ENCODE measurements at places on chromosomes 11 and 22. TPM values are rescaled to one million over a fixed set of nuclear protein-coding genes. Genes with fewer than 3 reads are reported as not detected.

The DGCR6 gene
- 0.28 TPM for polyA plus RNA-seq

The MS4A3 gene
- polyA plus RNA-seq = not detected

The CD44 gene
- polyA plus RNA-seq = 8.3 TPM

The AIFM3 gene
- not detected for polyA plus RNA-seq

The KIRREL3 gene
- polyA plus RNA-seq = 0.44 TPM

Measured in ovary (tissue), 10 donors.